ENCODE measurements at places on chromosomes 1 and 21.

DNA sequence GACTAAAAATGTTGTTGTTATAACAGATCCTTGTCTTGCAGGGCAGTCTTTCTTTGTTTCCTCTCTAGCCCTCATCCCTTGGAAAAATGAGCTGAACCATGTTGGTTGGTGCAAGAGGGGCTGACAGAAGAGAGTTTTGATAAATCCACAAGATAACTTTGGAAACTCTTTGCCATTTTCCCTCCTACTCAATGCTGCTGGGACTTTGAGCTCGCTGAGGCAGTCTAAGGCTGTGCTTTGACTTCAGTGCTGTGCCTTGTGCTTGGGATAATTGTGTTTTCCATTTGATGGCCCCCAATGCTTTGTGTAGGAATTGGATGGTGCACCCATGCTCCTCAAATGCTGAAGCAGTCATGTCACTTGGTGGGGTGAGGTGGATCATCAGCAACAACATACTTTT lies 31.7 kb downstream of the ST6GALNAC3 start:
- DNase-seq, result no peak

- no peak for DNase-seq
Measured at GRCh38 chr1:161872506-161872905, 106.4 kb downstream of the ATF6 start.

- DNase-seq, result no peak
Measured at GRCh38 chr1:97088391-97088790, 366.8 kb downstream of the PTBP2 start.

DNA sequence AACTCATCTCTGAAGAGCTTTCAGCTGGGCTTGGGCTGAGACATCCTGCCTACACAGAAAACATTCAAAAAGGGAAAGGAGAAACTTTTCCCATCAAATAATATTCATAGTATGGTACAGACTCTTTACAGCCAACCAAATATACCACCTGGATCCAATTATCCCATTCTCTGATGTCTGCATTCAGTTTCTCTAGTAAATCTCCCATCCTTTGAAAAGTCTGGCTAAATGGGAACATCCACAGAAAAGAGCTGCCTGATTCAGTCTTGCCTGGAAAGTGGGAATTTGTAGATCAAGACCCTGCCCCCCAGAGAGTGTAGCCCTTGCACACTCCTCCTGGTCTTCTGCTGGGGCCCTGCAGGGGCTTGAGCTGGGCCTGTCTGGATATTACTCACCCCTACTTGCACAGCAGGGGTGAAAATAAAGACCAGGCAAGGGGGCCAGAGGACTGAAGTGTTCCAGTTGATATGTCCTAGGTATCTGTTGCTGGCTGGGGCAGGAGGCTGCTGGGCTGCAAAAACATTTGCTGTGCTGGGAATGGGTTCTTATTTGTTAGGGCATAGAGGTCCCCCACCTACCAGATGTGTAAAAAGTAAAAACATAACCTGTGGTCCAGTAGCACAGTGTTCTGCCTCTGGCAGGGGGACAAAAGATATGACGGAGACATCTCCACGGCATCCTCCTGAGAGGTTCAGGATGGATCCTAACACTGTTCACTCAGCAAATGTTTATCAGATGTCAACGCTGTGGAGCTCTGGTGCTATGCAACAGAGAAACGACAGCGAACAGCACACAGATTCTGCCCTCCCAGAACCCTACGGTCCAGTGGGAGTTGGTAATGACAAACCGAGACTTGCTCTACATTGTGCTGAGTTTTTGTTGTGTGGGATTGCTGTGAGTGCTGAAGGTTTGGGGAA lies 140.3 kb downstream of the PLXNA2 start:
- DNase-seq, result no peak

- DNase-seq, result no peak
Measured at GRCh38 chr1:44038876-44039657, 7.8 kb upstream of the SLC6A9 start.

GRCh38 chr1:116309090-116309870 lies 63.8 kb upstream of the ATP1A1 start:
- DNase-seq, result no peak

- DNase-seq, result no peak
Measured at GRCh38 chr1:145898756-145899155, 11.1 kb downstream of the ITGA10 start.

DNA sequence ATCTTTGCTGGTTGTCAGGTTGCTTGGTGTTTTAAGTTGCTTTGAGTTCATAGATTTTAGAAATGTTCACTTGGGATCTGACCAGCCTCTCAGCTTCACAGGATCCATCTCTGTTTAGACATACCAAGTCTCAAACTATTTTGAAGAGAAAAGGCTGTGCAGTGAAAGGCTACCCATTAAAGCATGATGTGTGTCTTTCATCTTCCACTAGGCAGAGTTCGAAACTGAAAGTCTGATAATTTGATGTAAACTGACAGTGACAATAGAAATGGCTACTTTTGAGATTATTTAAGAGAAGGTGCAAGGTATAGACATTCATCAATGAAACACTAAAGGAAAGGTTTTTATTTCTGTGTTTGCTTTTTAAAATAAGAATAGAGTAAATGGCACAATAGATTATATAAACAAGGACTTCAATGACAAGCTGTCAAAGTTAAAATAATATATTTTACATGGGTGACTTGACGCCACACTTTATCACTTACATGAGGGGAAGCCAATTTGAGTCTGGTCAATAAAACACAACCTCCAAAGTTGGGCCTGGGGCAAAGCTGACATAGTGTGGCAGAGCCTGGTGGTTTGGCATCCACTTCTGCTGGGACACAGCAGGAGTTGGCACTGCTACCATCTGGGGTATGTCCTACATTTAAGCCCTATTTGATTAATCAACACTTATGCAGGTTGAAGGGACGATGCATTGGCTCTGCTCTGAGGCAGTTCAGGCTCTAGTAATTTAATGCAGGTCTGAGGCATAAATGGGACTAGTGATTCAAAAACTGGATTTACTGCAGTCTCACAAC lies 197.7 kb downstream of the CRB1 start:
- DNase-seq, result no peak

GRCh38 chr1:89311757-89312156 lies 39.1 kb upstream of the GBP5 start:
- peak; percentile 91 for DNase-seq

DNA sequence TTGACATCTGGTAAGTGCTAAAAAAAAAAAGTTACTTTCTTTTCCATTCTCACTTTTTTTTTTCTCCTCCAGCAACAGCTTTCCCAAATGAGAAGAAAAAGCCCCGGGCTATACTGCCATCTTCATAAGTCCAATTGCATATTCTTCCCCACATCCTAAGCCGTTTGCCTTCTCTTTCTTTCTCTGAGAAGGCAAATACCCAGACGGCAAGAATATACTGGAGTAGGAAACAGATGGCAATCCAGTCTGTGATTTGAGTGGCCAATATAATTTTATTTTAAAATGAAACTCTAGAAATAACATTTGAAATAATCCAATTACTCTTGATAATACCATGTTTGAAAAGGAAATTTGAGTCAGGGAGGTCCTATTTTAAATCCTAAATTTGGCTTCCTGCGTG lies 44.6 kb upstream of the GREM2 start:
- no peak for DNase-seq
